ENCODE measurements at places on chromosomes 2 and 18. TPM values are rescaled to one million over a fixed set of nuclear protein-coding genes. Genes with fewer than 3 reads are reported as not detected.
A peak's percentile ranks its signal among the peaks of the same experiment; 100 is the strongest.

The UGT1A3 gene
- not detected for total RNA-seq

The HOXD13 gene
- total RNA-seq: not detected

The LOXHD1 gene
- total RNA-seq: not detected

The UGT1A10 gene
- total RNA-seq: not detected

The SNTG2 gene
- not detected for total RNA-seq

The MREG gene
- total RNA-seq: 3.5 TPM

The CMPK2 gene
- total RNA-seq: 0.26 TPM

DNA sequence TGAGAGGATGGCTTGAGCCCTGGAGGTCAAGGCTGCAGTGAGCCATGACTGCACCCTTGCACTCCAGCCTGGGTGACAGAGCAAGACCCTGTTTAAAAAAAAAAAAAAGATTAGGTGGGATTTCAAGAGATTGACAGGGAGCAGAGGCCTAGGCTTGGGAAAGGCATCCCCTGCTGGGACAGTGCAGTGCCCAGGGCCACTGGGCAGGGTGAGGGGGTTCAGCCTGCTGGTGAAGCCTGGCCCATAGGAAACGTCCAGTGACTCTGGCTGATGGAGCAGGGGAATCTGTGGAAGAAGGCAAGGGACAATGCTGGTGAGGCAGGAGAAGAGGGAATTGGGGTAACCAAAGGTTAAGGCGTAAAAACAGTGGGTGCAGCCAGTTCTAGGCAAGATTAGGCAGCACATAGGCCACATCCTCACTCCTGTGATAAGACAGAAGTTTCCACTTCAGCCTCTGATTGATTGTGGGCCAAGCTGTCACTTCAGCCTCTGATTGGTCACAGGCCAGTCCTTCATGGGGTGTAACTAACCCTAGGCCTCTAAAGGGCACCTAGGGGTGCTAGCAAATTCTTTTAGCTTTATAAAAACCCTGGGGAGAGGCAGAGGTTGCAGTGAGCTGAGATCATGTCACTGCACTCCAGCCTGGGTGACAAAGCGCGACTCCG lies 128.6 kb downstream of the MSH2 start:
- no peak for DNase-seq

- peak; percentile 40 for DNase-seq
Observed at GRCh38 chr18:76801567-76802505, 20.5 kb upstream of the ZNF236 start.

- no peak for DNase-seq
Observed at GRCh38 chr2:62050456-62051045, 145.1 kb downstream of the COMMD1 start.

- DNase-seq: peak; percentile 77
Observed at GRCh38 chr2:168997794-168998193, 33.3 kb downstream of the ABCB11 start.

- DNase-seq: peak; percentile 69
Observed at GRCh38 chr18:59402432-59403090, 43.5 kb upstream of the LMAN1 start.

DNA sequence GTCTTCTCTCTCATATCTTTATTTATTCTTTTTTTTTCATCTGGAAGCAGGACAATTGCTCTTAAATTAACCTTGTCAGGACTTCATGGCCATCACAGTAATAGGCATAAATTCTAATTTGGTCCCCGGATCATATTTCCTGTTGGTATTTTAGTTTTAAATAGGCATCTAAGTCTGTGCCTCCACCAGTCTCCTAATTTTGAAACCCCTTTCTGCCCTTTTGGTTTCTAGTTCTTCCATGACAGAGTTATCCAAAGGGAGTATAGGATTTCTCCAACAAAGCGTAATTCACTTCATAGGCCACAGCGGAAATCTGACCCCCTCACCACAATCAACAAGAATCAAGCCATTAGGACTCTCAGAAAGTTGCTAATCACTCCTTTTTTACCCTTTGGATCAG lies 3.8 kb downstream of the EPHA4 start:
- no peak for DNase-seq

- no peak for DNase-seq
Observed at GRCh38 chr2:114038710-114039109, 148.8 kb downstream of the ACTR3 start.

- no peak for DNase-seq
Observed at GRCh38 chr18:77133835-77134496, 1.4 kb upstream of the MBP start.

- DNase-seq: no peak
Observed at GRCh38 chr2:136132825-136133155, 14.8 kb upstream of the CXCR4 start.

DNA sequence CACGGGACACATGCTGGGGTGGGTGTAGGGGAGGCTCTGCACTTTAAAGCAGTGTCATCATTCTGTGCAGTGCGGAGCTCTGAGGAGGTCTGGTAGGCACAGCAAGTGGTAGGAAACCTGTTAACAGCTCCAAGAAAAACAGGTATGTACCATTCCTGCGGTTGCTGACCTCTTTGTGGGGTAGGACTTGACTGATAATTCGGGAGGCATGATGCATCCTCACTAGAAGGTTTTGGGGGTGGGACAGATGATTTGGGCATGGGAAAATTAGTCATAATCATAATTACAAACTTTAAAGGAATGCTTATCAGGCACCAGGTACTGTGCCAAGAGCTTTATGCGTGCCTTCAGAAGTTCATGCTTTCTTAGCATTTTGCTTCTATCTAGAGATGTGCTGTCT lies 9.7 kb downstream of the DOK1 start:
- DNase-seq: peak; percentile 95

DNA sequence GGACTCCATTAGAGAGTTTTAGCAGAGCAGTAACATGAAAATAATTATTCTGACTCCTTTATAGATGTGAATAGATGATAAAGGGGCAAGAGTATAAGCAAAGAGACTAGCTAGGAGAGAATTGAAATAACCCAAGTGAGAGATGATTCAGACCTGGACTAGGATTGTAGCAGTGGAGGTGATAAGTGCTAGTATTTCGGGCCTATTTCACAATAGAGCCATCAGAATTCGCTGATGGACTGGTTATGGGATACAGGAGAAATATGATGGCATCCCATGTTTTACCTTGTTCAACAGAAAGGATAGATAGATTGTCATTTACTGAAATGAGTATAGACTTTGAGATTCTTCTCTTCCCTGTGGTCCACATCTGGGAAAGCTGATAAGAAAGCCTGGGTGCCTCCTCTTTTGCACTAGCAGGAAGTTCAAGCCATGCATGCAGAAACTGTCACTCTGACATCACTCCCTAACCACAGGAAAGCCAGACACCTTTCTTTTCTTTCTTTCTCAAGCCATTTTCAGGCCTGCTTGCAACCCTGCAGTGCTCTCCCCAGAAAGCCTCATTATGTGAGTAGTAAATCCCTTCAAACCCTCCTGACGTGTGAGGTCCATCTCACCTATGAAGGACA lies 25.3 kb downstream of the DYNAP start:
- DNase-seq: no peak

- DNase-seq: no peak
Observed at GRCh38 chr2:138500592-138501424, 762 bp upstream of the SPOPL start.

GRCh38 chr2:20520128-20520527 lies 73.3 kb downstream of the RHOB start:
- DNase-seq: no peak

- DNase-seq: no peak
Observed at GRCh38 chr2:126894082-126894481, 4.6 kb upstream of the TEX51 start.

- DNase-seq: no peak
Observed at GRCh38 chr2:115386465-115386864, 944.0 kb downstream of the DPP10 start.

DNA sequence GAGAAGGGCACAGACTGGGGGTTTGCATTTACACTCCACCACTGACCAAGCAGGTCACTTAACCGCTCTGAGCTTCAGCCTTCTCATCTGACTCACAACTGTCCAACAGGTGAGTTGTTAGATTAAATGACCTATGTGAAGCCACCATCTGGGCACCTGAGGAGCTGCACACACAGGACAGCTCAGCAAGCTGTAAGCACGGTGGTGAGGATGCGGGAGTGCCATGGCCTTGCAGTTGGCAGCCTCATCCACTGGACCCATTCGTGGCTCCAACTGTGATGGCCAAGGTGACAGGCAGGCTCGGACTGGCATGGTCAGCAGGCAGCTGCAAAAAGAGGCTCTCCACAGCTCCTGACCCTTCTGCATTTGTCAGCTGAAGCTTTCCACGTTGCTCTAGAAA lies 23.3 kb upstream of the AMMECR1L start:
- no peak for DNase-seq

All from fibroblast of lung (primary cell).